ENCODE measurements at places on chromosomes 4 and X.

DNA sequence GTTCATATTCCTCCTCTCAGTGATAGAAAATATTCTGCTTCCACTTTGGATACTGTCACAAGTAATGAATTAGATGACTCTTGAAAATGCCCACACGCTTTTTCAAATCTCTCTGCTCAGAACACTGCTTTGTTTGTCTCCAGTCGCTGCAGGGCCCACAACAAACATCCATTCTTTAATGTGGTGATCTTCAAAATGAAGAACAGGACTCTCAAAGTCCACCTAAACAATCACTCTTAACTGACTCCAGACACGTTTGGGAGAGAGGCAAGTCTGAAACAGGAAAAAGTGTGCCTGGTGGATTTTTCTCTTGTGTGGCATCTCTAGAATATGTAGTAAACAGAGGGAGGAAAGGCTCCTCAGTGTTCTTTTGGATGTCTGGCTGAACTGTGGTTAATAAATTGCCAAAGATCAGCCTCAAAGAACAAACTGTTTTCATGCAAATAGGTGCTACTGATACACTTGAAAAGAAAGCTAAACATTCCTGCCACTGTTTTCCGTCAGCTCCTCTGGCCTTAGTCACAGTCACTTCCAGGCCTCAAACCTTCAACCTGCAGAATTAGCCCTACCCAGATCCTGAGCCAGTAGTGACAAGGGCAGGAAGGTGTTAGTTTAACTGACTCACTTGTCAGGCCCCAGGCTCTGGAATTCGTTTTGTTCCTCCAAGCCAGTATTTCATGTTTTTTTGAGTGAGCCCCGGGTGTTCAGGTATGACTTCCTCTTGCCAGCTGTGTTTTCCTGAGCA lies 259.6 kb upstream of the GPC4 start:
- peak; percentile 70 for DNase-seq

- no peak for DNase-seq
Measured at GRCh38 chrX:119041175-119041574, 31.6 kb upstream of the CT47C1 start.

DNA sequence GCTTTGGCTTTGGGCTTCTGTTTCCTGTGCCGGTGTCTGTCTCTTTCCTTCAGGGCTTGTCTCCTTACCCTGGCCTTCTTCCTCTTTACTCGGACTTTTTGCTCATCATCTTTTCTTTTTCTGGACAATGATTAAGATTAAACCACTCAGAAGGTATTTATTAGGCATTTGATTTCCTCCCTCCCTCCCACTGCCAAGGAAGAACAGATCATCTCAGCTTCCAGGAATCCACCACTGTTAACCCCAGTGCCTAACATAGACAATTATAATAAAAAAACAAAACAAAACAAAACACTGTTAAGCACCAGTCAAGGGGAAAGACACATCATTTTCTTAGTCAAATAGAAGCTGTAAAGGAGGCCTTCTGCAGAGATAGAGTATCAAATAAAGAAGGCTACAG lies 16.6 kb downstream of the PGRMC1 start:
- DNase-seq = no peak

DNA sequence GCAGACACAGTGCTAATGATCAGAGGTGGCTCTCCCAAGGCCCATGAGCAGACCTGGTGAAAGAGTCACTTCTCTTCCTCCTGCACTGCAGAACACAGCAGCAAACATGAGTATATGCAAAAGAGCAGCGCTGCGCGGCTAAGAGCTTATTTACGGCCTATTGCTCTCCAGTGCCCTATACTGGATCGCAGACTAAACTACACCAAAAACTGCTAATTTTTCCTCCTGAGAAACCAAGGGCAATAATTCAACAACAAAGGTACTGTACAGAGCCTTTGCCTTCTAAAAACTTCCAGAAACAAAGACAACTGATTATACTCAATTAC lies 702.5 kb downstream of the ARAP2 start:
- DNase-seq = no peak

GRCh38 chr4:176611381-176611780 lies 181.3 kb downstream of the VEGFC start:
- no peak for DNase-seq

GRCh38 chr4:67684839-67685531 lies 16.0 kb downstream of the UBA6 start:
- no peak for DNase-seq

- no peak for DNase-seq
Measured at GRCh38 chr4:55347610-55348228, 1.7 kb downstream of the SRD5A3 start.

DNA sequence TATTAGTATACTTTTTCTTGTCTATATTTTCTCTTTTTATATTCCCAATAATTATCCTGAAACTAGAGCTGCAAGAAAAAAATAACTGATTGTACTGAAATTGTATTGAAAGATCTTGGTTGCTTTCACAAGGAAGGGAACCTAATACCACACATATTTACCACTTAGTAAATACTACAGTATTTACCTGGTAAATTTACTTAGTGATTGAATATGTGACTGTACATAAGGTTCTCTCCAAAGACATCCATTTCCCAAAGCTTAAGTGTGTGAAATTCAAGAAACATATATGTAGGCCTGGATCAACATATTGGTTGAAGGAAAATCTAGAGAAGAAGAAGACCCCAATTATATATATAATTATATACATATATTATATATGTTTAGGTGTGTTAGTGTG lies 1272.7 kb downstream of the C4orf33 start:
- no peak for DNase-seq

GRCh38 chr4:169440446-169440845 lies 169.7 kb upstream of the SH3RF1 start:
- no peak for DNase-seq

GRCh38 chrX:97522307-97522706 lies 638.6 kb downstream of the RPA4 start:
- DNase-seq = no peak

GRCh38 chr4:181541396-181541795 lies 701.8 kb upstream of the TENM3 start:
- no peak for DNase-seq

DNA sequence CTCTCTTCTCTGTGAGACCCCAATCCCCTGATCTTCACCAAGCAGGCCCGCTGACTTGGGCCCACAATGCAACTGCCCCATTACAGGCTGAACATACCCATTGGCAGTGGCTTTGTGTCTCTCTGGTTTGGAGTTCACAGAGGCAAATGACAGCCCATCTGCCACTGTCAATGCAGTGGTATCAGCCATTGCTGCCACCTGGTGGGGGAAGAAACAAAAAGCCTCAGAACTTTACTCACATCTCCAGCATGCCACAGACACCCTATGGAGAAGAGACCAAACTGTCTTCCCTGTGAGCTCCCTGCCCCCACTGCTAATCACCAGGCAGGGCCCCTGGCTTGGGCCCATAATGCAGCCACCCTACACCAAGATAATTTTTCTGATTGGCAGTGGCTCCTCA lies 729.3 kb upstream of the ACTRT1 start:
- peak; percentile 83 for DNase-seq

DNA sequence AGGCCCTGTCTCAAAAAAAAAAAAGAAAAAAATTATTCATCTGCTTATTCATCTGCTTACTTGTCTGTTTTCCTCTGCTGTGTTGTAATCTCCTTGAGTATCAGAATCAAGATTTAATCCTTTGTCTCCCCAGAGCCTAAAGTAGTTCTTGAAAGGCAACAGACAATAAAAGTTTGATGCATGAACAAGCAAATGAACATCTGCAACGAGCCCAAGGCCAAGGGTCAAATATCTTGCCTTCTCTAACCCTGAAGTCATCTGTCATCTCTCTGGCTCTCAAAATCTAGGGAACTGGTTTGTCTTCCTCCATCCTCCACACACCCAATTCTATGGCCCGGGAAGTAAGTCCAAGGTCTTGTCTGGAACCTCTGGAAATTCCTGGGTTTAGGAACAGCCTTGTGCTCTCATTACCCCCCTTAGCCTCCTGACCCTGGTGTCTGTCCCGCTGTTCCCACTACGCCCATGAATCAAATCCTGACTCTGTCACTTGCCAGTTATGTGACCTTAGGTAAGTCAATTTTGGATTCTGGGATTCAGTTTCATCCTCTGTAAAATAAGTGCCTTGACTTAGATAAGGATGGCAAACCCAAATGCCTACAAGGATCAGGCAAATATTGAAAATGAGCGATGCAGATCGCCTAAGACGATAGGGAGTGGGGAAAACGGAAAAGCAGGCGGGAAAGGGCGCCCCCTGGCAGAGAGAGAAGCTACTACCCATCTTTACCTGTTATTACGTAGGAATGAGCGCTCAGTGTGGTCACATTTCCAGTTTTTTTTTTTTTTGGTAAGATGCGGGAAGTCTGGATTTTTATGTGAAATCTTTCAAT lies 102.7 kb upstream of the DHX15 start:
- peak; percentile 87 for DNase-seq

GRCh38 chrX:2512501-2512900 lies 11.7 kb upstream of the DHRSX start:
- DNase-seq = no peak

DNA sequence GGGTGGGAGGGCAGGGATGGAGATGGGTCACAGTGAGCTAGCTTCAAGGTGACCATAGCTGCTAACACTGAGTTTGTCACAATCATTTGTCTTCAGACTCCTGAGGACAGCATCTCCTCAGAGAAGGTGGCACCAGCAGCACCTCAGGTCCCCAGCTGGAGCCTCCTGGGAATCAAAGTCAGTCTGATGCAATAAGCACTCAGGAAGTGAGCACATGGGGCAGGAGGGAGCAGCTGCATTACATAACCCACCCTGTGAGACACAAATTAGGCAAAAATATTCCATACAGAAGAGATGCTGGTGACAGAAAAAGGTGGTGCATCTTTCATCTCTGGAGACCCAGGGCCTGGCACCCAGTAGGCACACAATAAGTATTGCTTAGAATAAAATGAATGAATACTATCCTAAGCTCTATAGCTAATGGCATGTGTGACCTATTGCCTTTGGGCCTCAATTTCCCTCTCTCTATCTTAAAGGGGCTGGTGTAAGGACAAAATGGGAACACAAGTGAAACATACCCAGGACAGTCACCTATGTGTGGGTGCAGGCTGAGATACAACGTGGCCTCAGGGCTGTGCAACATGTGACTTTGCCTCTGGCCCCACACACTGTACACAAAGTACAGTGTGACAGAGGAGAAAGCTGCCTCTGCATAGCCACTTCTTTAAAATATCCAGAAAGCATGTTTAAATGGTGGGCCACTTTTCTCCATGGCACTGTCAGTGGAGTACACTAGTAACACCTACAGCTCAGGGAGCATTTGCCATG lies 37.1 kb downstream of the SLC39A8 start:
- DNase-seq = no peak

DNA sequence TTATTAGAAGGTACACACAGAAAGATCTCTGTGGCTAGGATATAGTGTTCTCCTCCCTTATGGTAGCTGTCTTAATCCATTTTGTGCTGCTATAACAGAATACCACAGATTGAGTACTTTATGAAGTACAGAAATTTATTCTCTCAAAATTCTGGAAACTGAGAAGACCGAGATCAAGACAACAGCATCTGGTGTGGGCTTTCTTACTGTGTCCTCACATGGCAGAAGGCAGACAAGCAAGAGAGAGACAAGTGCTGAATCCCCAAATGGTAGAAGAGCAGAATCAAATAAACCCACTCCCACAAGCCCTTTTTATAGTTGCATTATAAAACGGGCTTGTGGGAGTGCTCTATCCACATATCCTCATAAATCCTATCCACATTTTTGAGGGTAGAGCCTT lies 373.1 kb downstream of the GABRG1 start:
- DNase-seq = no peak

- DNase-seq = no peak
Measured at GRCh38 chrX:68789966-68790365, 38.9 kb upstream of the EFNB1 start.

GRCh38 chr4:7195141-7195515 lies 2.8 kb downstream of the SORCS2 start:
- peak; percentile 36 for DNase-seq

- no peak for DNase-seq
Measured at GRCh38 chrX:44147130-44147529, 173.9 kb upstream of the NDP start.

DNA sequence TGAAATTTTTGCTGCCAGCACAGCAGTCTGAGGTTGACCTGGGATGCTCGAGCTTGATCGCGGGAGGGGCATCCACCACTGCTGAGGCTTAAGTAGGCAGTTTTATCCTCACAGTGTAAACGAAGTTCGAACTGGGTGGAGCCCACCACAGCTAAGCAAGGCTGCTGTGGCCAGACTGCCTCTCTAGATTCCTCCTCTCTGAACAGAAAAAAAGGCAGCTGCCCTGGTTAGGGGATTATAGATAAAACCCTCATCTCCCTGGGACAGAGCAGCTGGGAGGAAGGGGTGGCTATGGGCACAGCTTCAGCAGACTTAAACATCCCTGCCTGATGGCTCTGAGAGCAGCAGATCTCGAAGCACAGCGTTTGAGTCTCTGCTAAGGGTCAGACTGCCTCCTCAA lies 314.6 kb downstream of the STPG2 start:
- DNase-seq = no peak

- DNase-seq = no peak
Measured at GRCh38 chr4:163736876-163737275, 242.4 kb downstream of the TMA16 start.

DNA sequence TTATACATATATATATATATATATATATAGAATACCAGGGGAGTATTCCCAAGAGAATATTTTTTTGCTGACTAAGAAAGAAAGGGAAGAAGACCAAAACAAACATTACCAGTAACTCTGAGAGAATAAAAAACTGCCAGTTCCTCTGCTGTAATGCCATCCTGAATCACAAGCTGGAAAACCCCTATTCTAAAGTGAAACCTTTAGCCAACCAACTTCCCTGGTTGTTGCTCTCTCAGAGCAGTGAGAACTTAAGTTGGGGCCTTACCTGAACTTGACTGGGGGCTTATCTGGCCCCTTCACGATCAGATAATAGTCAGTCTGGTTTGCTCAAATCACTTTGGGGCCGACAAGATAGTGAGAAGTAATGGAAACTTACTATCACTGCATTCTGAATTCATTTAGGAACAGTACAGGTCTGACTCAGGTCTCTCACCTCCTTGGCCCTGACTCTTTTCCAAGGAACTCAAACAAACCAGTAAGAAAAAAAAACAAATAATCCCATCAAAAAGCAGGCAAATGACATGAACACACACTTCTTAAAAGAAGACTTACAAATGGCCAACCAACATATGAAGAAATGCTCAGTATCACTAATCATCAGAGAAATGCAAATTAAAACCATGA lies 62.5 kb downstream of the CD40LG start:
- DNase-seq = no peak

- no peak for DNase-seq
Measured at GRCh38 chr4:21181716-21182115, 481.5 kb downstream of the PACRGL start.

DNA sequence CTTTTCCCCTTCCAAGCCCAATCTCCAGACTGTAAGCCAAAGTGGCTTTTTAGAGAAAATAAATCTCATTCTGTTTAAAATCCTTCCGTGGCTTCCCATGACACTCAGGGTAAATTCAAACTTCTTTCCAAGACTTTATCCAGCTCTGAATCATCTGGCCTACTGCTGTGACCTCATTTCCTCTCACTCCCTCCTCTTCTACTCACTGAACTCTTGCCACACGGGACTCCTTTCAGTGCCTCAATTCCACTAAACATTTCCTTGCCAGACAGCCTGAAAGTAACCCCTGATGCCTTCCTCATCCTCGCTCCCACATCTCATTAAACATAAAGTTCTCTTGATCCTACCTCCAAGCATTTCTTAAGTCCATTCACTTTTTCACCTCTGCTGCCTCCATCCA lies 27.8 kb upstream of the RNF128 start:
- DNase-seq = no peak

- no peak for DNase-seq
Measured at GRCh38 chrX:21996872-21997455, 35.2 kb upstream of the PHEX start.

- peak; percentile 78 for DNase-seq
Measured at GRCh38 chr4:81375745-81376144, 96.0 kb downstream of the RASGEF1B start.

- no peak for DNase-seq
Measured at GRCh38 chrX:3651277-3651676, 62.2 kb downstream of the PRKX start.
